ENCODE measurements at places on chromosomes 13 and 19. TPM values are rescaled to one million over a fixed set of nuclear protein-coding genes. Genes with fewer than 3 reads are reported as not detected.

The SPACA4 gene
- polyA plus RNA-seq, result not detected

The KIR3DL1 gene
- polyA plus RNA-seq, result not detected

The ABHD17A gene
- polyA plus RNA-seq, result 48.5 TPM

The GPC5 gene
- 3.5 TPM for polyA plus RNA-seq

The TMPRSS9 gene
- polyA plus RNA-seq, result 0.35 TPM

The SLC7A1 gene
- 18.8 TPM for polyA plus RNA-seq

DNA sequence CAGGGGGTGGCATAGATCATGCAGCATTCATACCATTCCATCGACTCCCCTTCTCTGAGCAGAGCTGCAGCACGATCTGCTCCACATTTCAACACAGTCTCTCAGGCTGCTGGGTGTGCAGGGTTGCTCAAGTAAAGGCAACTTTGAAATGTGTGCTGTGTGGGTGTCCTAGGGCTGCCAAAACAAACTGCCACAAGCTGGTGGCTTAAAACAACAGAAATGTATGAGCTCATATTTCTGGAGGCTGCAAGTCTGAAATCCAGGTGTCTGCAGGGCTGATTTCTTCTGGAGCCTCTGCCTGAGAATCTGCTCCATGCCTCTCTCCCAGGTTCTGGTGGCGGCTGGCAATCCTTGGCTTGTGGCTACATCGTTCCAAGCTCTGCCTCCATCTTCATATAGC is 63.7 kb upstream of the WDFY2 start:
- no peak for DNase-seq

- peak; percentile 23 for DNase-seq
These were observed 4.3 kb upstream of the DUXA start for GRCh38 chr19:57171551-57172081.

GRCh38 chr13:79490824-79491223 is 9.9 kb downstream of the NDFIP2 start:
- no peak for DNase-seq

DNA sequence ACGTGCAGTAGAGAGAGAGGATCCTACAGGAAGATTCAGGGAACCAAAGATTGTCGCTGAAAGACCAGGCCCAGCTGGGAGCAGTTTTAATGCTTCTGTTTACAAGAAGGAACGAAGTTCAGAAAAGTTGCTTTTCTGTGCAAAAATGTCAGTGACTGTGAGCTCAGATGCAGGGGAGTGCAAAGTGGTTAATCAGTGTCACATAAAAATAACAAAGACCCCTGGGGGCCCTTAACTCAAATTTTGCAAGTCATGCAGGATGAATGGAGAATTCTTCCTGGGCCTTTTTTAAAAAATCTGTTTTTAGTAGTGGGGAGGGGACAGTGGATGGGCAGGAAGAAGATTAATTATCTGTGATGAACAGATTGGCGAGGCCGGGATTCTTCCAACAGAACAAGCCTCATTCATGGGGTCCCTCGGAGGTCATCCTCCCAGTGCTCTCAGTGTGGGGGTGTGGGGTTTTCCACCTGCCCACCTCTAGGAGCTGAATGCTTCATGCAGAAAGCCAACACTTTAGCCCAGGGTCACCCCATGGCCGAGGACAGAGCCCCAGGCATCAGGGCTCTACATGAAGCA is 167.2 kb downstream of the UQCRFS1 start:
- no peak for DNase-seq

GRCh38 chr13:109241160-109241559 is 545.2 kb downstream of the IRS2 start:
- DNase-seq, result no peak

GRCh38 chr13:43363156-43363953 is 340.0 kb downstream of the DNAJC15 start:
- no peak for DNase-seq

DNA sequence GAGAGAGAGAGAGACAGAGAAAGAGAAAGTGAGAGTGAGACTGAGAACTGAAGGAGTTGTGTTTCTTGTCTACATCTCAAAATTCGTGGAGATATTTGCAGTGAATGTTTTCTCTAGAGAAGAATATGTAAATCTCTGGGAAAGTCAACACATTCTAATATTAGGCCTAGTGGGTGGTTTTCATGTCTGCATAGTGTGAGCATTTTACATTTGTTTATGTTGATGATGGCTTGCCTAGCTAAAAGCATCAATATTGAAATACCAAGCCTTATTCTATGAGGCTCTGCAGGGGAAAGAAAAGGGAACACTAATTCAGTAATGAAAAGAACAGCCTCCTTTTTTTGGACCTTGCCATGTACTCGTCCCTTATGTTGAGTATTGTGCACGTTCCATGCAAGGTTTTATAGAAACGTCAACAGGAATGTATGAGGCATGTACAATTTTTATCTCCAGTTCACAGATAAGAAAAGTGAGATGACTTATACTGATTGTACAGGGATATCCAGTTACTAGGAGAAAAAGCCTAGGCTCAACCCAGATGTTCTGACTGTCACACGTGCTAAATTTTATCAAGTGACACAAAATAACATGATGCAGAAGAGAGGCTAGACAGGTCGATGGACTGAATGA is 1288.9 kb upstream of the SLC10A2 start:
- DNase-seq, result no peak

DNA sequence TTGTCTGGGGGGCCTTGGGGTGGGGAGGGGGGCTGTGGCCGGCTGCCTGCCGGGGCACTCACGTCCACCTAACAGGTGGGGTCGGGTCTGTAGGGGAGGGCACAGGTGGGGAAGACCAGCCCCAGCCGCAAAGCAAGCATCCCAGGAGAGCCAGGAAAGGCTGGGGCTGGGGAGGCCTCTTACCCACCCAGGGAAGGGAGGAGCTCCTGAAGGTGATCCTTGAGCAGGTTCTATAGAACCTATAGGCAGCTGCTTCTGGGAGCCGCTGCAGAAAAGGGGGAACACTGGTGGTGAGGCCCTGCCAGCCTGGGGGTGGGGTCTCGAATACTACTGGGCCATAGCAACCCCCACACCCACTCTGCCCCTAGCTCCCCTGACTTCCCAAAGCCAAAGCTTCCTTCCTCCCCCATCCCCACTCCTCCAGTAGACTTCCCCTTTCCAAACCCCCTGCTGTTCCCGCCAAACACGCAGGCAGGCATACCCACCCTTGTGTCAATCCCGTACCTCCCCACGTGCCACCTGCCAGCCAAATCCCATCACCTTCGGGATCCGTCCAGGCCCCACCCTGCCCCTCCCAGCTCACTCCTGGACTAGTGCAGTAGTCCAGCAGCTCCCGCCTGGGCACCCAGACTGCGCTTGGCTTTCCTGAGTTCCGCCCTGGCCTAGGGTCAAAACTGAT is 5.6 kb downstream of the KLF16 start:
- DNase-seq, result no peak

DNA sequence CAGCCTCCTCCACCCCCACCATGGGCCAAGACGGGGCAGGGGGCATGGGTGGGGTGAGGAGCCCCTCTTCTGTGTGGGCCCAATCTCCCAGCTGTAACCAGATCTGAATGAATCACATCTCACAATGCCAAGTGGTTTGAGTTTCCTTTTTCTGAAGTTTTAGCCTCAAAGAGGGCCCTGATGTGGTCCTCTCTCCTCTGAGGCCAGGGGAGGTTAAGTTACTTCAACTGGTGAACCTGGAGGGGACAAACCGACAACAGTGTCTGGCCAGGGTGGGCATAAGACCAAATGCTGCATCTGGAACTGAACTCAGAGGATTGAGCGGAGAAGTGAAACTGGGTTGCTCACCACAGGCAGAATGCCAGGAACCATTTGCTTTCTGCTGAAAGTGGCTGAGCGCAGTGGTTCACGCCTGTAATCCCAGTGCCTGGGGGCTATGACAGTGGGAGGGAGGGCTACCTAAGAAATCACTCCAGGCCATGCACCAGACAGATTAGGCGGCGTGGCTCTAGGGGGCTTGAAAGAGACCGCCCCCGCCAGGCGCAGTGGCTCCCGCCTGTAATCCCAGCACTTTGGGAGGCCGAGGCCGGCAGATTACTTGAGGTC is 15.4 kb upstream of the IRGC start:
- no peak for DNase-seq

GRCh38 chr19:16676101-16676798 is 15.3 kb downstream of the TMEM38A start:
- no peak for DNase-seq

DNA sequence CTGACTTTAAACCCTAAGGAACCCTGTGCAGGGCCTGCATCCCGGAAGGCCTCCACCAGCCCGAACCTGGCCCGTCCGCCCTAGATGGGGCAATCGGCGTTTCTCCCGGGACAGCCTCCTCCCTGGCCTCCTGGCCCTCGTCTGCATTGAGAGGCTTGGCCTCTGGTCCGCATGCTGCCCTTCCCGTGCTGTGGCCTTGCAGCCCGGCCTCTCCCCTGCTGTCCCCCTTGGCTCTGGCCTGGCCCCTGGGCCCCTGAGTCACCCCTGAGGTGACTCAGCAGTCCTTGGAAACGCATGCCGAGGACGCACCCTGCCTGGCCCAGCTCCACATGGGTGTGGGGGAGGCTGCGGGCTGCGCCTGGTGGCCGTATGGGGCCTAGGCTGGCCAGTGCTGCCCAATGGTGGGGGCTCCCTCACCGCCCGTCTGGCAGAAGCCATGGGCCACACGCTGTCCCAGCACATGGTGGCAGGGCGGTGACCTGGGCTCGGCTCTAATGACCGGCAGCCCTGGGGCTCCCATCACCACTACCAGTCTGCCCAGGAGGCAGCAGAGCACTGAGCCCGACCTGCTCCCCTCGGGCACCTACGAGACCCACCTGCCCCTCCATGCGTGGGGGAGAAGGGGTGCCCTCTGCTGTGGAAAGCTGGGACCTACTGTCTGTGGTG is 25.7 kb downstream of the SH3GL1 start:
- no peak for DNase-seq

GRCh38 chr19:1374250-1374577 is 9.5 kb upstream of the NDUFS7 start:
- no peak for DNase-seq

- no peak for DNase-seq
These were observed 5.3 kb downstream of the ARHGEF7 start for GRCh38 chr13:111120422-111120821.
